ENCODE measurements at places on chromosomes 6 and 20. TPM values are rescaled to one million over a fixed set of nuclear protein-coding genes. Genes with fewer than 3 reads are reported as not detected.

Gene HMGN4
- 54.2 TPM for total RNA-seq

Gene SAMD5
- total RNA-seq, result 2.1 TPM

Gene UBE2V1
- total RNA-seq, result 95.6 TPM

Gene TSBP1
- not detected for total RNA-seq

Gene CYP39A1
- 5.7 TPM for total RNA-seq

Gene IPCEF1
- total RNA-seq, result not detected

Gene GNAS
- 197 TPM for total RNA-seq

Gene GNAS-AS1
- 0.46 TPM for total RNA-seq

Gene TGIF2
- total RNA-seq, result 19.6 TPM

Gene ASIP
- total RNA-seq, result not detected

Gene PBOV1
- total RNA-seq, result not detected

Gene PRR18
- not detected for total RNA-seq

Gene BICRAL
- total RNA-seq, result 4.8 TPM

Gene CNR1
- 4.4 TPM for total RNA-seq

Gene GINS1
- 8.3 TPM for total RNA-seq

Gene VGLL2
- total RNA-seq, result not detected

Gene CLPSL2
- not detected for total RNA-seq

Gene SYNJ2
- total RNA-seq, result 4.4 TPM

Gene SGK2
- total RNA-seq, result 0.46 TPM

Gene DIDO1
- 36.6 TPM for total RNA-seq

Gene MLIP
- total RNA-seq, result 83.2 TPM

Gene SLC17A1
- total RNA-seq, result not detected

Gene OR12D3
- total RNA-seq, result not detected

Gene HMGN3
- 65.1 TPM for total RNA-seq

Gene PLEKHG1
- 8.7 TPM for total RNA-seq

Gene ISM1
- 2.8 TPM for total RNA-seq

Gene MYL9
- 7.3 TPM for total RNA-seq

Gene PSMB1
- total RNA-seq, result 368 TPM

Gene WFDC10B
- total RNA-seq, result not detected

Gene SLC32A1
- total RNA-seq, result not detected

Gene GPANK1
- total RNA-seq, result 17.3 TPM

Gene SLC16A10
- total RNA-seq, result 12.0 TPM

Gene BTN3A1
- total RNA-seq, result 35.3 TPM

Gene SYCP2L
- not detected for total RNA-seq

Gene THEMIS
- total RNA-seq, result not detected

Gene HMGCLL1
- total RNA-seq, result not detected

Gene NKX2-4
- not detected for total RNA-seq

Gene PKHD1
- total RNA-seq, result under 0.01 TPM

Gene MICAL1
- total RNA-seq, result 128 TPM

Gene C20orf202
- under 0.01 TPM for total RNA-seq

Gene BCL2L1
- total RNA-seq, result 81.2 TPM

Gene BPI
- total RNA-seq, result not detected

Gene PLN
- total RNA-seq, result not detected

Gene UBE2C
- 22.2 TPM for total RNA-seq

Gene ANKRD66
- not detected for total RNA-seq

Gene SLC13A3
- total RNA-seq, result 2.0 TPM

Gene CST4
- total RNA-seq, result not detected

Gene NRSN2
- 98.6 TPM for total RNA-seq

Gene C20orf141
- not detected for total RNA-seq

Gene FAM217A
- total RNA-seq, result not detected

Gene CGA
- total RNA-seq, result not detected

Gene CPXM1
- total RNA-seq, result not detected

Gene FERMT1
- total RNA-seq, result not detected
